ENCODE measurements at places on chromosomes 3 and 15.

DNA sequence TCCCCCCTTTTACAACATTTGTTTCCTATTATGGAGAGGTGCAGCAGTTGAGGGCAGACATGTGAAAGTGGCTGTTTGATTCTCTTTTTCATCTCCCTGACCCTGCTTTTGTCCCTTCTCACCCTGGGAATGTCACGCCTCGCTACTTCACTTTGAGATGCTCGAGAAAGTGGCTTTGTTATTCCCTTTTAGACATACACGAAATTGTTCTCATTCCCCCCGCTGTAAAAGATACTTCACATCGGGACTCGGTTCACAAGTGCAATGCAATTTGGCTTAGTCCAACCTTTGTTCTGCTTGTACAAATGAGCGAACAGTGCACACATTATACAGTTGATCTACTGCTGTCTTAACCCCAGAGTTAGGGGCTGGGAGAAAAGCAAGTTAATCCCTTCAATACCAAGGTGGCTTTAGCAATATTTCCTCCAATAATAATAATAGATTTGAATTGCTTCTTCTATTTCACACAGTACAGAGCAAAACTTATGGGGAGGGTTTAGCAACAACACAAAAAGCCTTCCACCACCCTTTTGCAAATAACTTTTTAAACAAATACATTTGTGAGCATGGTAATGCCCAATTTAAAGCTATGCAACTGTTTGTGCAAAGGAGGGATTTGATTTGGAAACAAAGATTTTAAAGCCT lies 5.7 kb upstream of the FOXB1 start:
- no peak for DNase-seq

DNA sequence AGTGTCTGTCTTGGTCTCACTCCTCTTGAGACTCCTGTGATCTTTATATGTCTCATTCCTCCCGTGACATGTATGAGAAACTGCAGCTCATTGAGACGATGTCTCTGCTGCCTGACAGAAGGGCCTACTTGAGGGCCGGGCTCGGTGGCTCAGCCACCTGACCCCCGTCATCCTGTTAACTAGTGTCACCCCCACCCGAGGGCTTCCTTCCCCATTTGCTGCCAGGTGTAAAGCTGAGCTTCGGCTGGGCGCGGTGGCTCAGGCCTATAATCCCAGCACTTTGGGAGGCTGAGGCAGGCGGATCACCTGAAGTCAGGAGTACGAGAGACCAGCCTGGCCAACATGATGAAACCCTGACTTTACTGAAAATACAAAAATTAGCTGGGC lies 12.7 kb downstream of the SEMA4B start:
- DNase-seq, result no peak

GRCh38 chr3:60226912-60227311 lies 1024.3 kb downstream of the FHIT start:
- DNase-seq, result no peak

DNA sequence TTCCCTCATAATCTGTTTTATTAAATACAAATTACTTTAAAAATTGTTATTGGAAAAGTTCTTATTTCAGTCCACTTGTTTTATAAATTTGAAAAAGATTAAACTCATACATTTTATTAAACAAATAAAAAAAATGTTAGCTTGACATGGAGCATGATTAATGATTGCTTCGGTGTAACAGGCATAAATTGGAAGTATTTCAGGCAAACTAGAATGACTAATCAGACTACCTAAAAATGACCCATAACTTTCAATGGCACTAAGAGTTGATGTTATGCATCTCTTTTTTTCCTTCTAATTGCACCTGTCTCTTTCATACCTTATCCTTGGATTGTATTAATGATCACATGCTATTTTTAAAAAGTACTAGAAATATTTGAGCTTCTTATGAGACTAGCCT lies 343.3 kb downstream of the ZNF385D start:
- no peak for DNase-seq

DNA sequence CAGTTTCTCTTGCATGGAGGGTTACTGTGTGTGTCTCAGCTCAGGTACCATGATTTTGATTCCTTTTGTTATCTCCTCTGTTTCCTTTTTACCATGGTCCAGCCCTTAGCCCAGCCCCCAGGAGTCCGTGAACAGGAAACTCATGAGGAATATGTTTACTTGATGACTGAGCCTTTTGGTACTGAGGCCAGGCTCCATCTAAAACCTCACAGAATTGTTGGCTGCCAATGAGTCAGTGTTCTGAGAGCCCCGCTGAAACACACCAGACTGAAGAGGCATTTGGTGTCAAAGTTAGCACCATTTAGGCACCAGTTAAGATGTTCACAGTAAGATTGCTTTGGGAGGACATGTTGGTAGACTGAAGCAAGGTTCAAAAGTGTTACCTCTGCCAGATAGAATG lies 80.9 kb downstream of the DGKG start:
- peak; percentile 84 for DNase-seq

DNA sequence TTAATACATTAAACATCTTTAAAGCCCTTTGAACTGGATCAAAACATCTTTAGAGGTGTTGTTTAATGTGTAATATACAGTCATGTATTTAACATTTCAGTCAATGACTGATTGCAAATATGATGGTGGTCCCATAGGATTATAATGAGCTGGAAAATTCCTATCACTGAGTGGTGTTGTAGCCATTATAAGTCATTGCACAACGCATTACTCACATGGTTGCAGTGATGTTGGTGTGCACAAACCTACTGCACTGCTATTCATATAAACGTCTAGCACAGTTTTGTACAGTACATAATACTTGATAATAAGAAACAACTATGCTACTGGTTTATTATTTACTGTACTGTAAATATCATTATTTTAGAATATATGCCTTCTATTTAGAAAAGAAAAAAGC lies 75.6 kb downstream of the DTWD1 start:
- peak; percentile 49 for DNase-seq

DNA sequence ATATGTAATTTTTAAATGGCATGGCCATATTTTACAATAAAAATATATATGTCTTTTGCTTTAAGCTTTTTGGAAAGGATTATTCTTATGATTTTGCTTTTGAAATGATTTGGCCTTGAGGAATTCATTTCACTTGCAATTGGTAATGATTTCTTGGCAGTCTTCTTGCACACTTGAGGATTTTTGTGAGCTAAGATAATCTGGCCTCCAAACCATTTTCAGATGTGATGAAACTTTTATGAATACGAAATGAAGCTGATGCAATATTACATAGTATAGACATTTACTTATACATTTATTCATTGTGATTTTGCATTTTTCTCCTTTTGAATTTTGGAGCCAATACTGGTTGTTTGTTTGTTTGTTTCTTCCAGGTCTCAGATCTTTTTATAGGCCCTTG lies 6.4 kb upstream of the SH2D7 start:
- peak; percentile 97 for DNase-seq

- no peak for DNase-seq
Measured at GRCh38 chr15:65413760-65414144, 9.0 kb downstream of the IGDCC4 start.

- DNase-seq, result peak; percentile 71
Measured at GRCh38 chr15:47415539-47415971, 301.8 kb upstream of the SEMA6D start.

DNA sequence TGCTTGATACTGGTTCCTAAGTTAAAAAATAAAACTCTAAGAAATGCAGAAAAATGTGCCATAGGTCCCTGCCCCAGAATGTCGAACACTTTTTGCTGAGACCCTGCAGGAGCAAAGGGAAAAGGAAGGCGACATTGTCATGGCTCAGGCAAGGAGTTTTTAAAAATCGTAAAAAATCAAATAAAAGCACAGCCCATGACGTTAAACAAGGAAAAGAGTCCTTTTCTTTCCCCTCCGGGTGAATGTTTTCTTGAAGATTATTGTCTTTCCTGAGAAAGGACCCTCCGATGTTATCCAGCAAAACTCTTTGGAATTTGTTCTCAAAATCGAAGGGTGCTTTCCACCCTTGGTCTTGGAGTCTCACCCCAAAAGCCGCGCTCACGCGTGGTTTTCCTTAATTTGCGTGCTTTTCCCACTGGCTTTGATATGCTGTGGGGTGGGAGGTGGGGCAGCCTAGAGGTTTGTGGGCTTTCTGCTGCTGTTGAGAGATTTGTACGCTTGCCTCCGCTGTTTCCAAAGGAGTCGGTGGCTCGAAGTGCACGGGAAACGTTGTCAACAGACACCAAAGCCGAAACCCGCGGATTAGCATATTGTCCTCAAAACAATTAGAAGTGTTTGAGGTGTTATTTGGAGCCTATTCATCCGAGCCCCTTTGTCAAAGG lies 2.9 kb downstream of the SOX14 start:
- DNase-seq, result no peak

- DNase-seq, result no peak
Measured at GRCh38 chr3:55634345-55634744, 147.2 kb upstream of the WNT5A start.

- DNase-seq, result no peak
Measured at GRCh38 chr3:132926098-132926497, 112.1 kb upstream of the TMEM108 start.

GRCh38 chr3:129864519-129864918 lies 29.0 kb downstream of the TMCC1 start:
- DNase-seq, result no peak

DNA sequence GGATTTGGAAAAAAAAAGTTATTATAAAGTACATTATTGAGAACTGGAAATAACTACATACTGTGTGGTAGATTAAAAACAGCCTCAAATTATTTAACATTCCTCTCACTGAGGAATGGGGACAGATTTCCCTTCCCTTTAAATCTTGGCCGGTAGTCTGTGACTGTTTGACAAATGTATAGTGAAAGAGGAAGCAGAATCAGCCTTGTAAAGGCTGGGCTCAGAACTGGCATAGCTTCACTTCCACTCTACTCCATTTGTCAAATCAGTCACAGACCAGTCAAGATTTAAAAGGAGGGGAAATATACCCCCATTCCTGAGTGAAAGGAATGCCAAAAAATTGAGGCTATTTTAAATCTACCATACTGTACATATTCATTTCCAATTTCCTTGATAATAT lies 18.2 kb upstream of the B4GALT4 start:
- DNase-seq, result no peak

DNA sequence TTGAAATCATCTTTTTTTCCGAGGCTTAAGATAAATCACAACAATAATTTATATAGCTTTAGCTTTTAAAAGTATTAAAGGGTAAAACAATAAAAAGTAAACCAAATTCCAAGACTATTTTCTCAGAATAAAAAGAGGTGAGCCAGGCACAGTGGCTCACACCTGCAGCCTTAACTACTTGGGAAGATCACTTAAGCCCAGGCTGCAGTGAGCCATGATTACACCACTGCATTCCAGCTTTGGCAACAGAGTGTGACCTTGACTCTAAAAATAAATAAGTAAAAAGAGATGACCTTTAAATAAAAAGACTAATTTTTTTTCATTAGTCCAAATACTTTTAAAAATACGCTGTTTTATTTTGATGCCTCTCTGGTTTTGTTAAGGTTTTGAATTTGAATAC lies 54.4 kb downstream of the C3orf80 start:
- DNase-seq, result no peak

DNA sequence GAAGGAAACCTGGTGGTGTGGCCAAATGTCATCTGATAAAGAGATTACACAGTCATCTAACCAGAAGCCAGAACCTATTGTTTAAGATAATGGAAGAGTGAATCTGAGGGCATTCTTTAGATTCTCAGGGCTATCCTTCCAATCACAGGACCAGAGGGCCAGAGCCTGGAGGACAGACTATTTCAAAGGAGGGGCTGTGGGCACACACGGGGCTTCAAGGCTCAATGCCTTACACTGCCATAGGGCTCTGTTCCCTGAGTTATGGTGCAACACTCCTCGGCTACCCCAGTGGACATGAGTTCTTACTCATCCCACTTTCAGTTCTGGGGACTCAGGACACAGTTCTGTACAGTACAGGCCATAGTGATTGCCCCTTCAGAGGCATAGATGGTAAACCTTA lies 343.9 kb upstream of the ALCAM start:
- DNase-seq, result no peak

DNA sequence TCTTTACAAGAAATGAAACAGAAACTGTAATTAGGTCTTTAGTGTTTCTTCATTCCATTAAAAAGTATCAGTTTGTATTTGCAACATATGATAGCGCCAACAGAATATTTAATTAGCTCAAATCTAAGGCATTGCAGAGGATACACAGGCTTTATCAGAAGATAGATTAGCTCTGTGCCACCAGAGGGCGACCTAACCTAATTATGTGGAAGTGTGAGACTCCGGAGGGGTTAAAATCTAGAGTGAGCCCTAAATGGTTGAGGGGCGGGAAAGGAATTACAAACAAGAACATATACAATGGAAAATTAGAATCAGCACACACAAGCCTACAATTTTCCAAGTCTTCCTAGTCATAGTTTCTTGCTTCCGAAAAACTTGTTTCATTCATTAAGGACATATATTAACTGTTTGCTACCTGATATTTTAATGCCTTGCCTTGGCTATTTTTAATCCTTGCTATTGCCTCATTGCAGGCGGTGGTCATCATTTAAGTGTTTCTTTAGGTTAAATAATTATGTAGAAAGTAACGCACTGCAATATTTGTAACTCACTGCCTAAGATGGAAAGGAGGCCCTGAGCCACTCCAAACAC lies 18.0 kb upstream of the RYR3 start:
- peak; percentile 62 for DNase-seq

GRCh38 chr3:66400411-66401156 lies 100.2 kb downstream of the LRIG1 start:
- DNase-seq, result no peak

All from fibroblast of skin of scalp (primary cell).